ENCODE measurements at places on chromosomes 5 and 9.
A peak's percentile ranks its signal among the peaks of the same experiment; 100 is the strongest.

DNA sequence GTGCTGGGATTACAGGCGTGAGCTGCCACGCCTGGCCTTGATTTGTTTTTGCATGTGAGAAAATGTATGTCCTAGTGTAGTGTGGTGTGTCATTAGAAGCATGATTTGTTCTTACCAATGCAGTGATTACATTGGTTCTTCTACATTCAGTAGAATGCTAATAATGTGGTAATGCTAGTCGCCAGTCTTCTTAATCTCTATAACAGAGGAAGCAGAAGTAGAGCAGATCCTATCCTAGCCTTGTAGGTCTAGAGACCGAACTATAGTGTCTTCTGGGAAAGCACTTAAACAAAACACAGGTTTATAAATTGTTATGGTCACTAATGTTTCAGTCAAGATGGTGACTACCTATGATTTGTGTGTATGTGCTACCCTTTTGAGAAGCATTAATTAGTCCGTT lies 197.5 kb upstream of the DMRT1 start:
- no peak for DNase-seq

DNA sequence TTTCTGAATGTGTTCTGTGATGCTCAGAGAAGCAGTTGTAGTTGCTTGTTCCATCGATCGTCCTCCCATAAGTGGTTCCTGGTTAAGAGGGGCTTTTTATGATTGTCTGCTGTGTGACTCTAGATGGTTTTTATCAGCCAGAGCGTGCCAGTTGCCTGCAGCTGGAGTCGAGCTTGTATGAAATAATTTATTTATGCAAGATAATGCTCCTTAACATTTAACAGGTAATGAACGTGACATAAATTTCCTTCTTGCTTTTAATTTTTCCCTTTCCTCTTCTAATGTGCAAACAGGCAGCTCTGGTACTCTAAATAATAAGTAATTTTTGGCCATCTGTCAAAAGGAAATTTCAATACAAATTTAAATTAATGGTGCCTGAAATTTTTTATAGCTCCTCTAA lies 84.4 kb downstream of the TLE4 start:
- no peak for DNase-seq

- no peak for DNase-seq
Observed at GRCh38 chr5:127723571-127723970, 20.4 kb downstream of the CCDC192 start.

- DNase-seq: no peak
Observed at GRCh38 chr9:23322392-23322791, 503.6 kb downstream of the ELAVL2 start.

GRCh38 chr5:135393691-135394090 lies 5.3 kb downstream of the MACROH2A1 start:
- DNase-seq: no peak

DNA sequence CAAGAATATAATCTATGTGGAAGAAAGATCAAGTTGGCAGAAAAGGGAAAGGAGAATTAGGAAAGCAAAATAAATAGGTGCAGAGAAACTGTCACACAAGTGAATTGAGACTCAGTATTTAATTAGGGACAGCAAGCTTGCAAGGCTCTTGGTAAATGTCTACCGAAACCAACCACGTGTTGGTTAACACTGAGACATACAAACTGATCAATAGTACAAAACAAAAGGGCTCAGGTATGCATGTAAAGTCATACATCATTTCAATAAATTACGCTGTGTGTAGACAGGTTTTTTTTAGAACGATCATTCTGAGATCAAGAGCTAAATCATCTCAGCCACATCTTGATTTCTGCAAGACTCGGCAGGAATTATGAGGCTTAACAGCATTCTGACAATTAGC lies 225.4 kb downstream of the EBF1 start:
- DNase-seq: no peak

DNA sequence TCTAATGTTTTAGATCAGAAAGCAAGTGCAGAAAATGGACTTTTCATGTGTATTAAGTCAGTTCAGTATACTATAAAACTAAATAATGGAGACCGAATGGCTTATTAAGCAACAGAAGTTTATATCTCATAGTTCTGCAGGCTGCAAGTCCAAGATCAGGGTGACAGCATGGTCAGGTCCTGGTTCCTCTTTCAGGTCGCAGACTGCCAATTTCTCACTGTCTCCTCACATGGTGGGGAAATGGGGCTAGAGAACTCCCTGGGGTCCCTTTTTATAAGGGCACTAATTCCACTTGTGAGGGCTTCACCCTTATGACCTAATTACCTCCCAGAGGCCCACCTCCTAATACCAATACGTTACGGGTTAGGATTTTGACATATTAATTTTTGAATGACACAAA lies 48.7 kb downstream of the RICTOR start:
- no peak for DNase-seq

- DNase-seq: no peak
Observed at GRCh38 chr5:97266576-97266975, 83.5 kb upstream of the RIOK2 start.

GRCh38 chr9:130940027-130940549 lies 1.0 kb upstream of the FIBCD1 start:
- no peak for DNase-seq

GRCh38 chr5:65907135-65907534 lies 19.2 kb upstream of the ERBIN start:
- no peak for DNase-seq

DNA sequence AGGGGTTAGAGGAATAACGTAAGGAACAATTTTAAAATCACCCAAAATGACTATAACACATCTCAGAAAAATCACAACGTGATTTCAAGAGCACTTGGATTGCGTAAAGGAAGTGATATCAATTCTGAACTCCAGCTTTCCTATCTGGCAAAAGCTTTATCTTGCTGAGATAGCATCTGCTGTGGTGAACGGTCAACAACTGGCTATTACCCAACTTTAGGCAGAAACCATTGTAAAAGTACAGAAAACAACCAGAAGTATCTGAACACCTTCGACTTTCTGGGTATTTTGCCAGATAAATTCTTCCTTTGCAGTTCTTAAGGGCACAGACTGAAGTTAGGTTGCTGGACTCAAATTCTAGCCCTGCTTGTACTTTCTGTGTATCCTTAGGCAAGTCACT lies 9.2 kb downstream of the ABLIM3 start:
- DNase-seq: no peak

DNA sequence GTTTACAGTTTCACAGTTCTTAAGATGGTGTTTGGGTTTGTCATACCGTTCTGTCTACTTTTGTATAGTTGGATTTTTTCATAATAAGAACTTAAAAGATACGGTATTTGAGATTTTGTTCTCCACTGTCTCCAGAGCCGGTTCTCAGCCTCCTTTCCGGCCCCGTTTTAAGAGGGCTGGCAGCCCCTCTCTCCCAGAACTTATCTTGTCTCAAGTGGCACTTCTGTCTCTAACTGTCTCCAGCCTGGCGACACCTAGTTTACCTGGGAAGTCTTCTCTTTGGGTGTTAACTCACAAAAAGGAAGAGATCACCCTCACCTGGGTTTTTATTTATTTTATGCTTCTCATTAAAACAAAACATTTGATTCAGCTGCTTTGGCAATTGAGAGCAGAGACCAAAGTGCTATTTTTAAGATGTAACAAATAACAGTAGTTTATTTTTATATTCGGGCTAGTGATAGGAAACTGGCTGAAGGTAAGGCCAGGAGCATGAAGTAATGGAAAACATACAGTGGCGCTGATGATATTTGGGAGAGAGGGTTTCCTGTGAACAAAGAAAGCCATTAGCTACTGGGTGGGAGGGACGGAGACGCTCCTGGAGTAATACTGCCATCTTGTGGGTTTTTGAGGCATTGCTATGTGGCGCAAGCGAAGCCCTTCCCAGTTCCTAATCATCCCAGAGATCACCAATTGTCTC lies 48.3 kb downstream of the ACER2 start:
- peak; percentile 66 for DNase-seq

- DNase-seq: no peak
Observed at GRCh38 chr5:75189353-75189752, 47.3 kb downstream of the ANKRD31 start.

GRCh38 chr5:95946451-95946850 lies 15.2 kb downstream of the ELL2 start:
- no peak for DNase-seq

DNA sequence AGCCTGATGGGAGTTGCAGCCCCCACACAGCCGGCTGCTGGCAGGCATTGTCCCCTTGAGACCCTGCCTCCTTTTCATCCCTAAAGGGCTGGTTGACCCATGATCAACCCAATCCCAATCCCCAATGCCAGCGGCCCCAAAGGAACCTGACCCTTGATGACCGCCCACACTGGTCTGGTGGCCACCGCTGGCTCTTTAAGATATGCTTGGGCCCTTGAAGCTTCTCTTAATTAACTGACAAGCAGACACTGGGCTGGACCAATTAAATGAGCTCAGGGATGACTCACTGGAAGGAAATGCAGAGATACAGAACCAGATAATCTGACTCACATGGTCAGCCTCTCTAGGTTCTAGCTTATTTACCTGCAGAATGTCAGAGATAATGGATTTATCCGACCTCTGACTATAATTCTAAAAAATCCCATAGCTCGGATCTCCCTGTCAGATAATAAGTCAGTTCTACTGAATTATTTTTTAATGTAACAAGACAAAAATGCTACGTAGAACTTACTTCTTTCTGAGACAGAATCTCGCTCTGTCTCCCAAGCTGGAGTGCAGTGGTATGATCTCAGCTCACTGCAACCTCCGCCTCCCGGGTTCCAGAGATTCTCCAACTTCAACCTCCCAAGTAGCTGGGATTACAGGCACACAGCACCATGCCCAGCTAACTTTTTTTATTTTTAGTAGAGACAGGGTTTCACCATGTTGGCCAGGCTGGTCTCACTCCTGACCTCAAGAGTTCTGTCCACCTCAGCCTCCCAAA lies 11.1 kb upstream of the MLANA start:
- DNase-seq: no peak

GRCh38 chr9:91127653-91128052 lies 234.1 kb downstream of the AUH start:
- DNase-seq: no peak

- DNase-seq: no peak
Observed at GRCh38 chr5:33833237-33833575, 58.6 kb downstream of the ADAMTS12 start.

DNA sequence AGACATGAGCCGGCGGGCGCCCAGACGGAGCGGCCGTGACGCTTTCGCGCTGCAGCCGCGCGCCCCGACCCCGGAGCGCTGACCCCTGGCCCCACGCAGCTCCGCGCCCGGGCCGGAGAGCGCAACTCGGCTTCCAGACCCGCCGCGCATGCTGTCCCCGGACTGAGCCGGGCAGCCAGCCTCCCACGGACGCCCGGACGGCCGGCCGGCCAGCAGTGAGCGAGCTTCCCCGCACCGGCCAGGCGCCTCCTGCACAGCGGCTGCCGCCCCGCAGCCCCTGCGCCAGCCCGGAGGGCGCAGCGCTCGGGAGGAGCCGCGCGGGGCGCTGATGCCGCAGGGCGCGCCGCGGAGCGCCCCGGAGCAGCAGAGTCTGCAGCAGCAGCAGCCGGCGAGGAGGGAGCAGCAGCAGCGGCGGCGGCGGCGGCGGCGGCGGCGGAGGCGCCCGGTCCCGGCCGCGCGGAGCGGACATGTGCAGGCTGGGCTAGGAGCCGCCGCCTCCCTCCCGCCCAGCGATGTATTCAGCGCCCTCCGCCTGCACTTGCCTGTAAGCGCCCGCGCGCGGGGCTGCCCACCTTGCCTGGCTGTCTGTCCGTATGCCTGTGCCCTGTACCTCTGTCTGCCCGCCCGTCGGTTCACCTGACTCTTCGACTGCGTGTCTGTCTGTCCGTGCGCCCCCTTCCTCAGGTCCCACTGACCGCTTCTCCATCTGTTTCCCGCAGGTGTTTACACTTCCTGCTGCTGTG lies 412 bp downstream of the FGF18 start:
- DNase-seq: peak; percentile 17

GRCh38 chr5:73280386-73280785 lies 107.4 kb downstream of the TMEM174 start:
- no peak for DNase-seq

DNA sequence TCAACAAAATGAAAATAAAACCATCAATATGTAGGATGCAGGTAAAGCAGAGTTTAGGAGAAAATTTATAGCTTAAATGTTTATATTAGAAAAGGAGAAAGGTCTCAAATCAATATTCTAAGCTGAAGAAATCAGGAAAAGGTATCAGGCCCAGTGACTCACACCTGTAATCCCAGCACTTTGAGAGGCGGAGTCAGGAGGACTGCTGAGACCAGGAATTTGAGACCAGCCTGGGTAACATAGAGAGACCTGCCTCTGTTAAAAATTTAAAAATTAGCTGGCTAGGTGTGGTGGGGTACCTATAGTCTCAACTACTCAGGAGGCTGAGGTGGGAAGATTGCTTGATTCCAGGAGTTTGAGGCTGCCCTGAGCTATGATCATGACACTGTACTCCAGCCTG lies 32.2 kb downstream of the CCDC69 start:
- DNase-seq: no peak

DNA sequence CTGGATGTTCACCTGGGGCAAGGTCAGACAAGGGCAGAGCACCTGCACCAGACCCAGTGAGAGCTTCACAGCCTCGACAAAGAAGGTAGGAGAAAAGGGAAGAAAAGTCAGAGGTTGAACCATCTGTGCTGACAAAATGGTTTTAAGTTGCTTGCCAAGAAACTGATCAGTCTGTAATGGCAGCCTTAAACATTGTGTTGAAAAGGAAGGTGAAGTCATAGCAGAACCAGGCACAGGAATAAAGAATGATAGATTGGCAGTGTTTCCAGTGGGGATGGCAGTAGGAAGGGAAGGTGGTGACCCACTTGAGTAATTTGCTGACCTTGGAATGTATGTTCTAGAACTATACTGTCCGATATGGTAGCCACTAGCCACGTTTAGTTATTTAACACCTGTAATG lies 34.2 kb downstream of the HTR4 start:
- no peak for DNase-seq

- no peak for DNase-seq
Observed at GRCh38 chr5:8981496-8981895, 564.4 kb downstream of the SEMA5A start.

DNA sequence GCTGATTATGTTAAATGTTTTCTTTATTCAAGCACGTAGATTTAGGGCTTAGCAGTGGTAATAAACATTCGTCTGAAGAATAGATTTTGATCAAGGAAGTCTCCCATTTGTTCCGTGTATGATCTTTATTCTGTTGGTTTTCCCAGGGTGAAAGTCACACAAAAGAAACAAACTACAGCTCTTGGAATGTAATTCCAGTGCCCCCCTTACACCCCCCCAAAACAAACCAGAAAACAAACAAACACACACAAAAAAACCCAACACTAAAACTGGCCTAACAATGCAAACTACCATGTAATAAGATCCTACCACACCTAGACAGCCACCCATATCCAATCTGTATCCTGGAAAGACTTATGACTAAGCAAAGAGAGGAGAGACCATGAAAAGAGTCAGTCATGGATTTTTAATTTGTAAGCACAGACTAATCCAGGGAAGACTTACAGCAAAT lies 196.2 kb upstream of the ELL2 start:
- no peak for DNase-seq

DNA sequence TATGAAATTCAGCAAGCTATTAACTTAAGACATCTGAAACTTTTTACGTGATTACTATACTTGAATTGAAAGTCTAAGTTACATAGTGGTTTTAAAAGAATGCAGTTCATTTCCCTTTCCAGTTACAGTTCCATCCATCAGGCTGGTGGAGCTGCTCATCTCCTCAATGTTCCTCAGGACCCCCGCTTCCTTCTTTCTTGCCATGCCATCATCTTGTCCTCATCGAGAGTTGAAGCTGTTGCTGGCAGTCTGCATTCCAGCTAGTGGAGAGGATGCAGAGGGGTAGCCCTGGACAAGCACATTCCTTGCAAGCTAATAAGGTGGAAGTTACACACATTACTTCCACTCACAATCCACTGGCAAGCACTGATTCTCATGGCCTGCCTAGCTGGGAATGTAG lies 8.8 kb upstream of the RNF183 start:
- DNase-seq: no peak

Measured in stimulated activated CD4-positive, alpha-beta T cell treated with anti-CD3 and anti-CD28 coated beads, Interleukin-2, amount 100 ng/mL, for 48 hours (primary cell).